ENCODE measurements at places on chromosomes 2 and 18.

- no peaks in the 10 kb centered on the region for H3K36me3 ChIP-seq
- H3K27ac ChIP-seq, result no peak overlapping the region
- H3K27me3 ChIP-seq, result no peaks in the 10 kb centered on the region
- H3K4me1 ChIP-seq, result no peaks in the 10 kb centered on the region
Observed at GRCh38 chr2:28613186-28613585, 117.3 kb downstream of the PLB1 start.

DNA sequence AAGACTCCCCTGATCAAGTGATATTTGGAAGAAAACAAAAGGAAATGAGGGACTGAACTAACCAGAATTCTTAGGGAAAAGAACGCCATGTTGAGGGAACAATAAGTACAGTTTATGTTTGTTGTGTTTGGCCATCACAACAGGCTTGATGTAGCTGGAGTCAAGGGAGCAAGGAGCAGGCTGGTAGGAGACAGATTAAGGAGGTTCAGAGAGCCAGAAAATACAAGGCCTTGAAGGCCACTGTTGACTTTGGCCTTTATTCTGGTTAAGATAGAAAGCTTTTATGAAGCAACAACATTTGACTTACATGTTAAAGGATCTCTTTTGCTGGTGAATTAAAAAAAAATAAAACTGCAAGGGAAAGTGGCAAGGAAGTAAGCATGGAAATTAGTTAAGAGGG is 754.1 kb upstream of the SLC8A1 start:
- DNase-seq, result no peak
- H3K4me1 ChIP-seq, result peaks cover 5% of the 10 kb centered on the region
- no peak overlapping the region for H3K27ac ChIP-seq
- H3K4me3 ChIP-seq, result no peak overlapping the region
- H3K36me3 ChIP-seq, result no peaks in the 10 kb centered on the region
- H3K27me3 ChIP-seq, result no peaks in the 10 kb centered on the region

DNA sequence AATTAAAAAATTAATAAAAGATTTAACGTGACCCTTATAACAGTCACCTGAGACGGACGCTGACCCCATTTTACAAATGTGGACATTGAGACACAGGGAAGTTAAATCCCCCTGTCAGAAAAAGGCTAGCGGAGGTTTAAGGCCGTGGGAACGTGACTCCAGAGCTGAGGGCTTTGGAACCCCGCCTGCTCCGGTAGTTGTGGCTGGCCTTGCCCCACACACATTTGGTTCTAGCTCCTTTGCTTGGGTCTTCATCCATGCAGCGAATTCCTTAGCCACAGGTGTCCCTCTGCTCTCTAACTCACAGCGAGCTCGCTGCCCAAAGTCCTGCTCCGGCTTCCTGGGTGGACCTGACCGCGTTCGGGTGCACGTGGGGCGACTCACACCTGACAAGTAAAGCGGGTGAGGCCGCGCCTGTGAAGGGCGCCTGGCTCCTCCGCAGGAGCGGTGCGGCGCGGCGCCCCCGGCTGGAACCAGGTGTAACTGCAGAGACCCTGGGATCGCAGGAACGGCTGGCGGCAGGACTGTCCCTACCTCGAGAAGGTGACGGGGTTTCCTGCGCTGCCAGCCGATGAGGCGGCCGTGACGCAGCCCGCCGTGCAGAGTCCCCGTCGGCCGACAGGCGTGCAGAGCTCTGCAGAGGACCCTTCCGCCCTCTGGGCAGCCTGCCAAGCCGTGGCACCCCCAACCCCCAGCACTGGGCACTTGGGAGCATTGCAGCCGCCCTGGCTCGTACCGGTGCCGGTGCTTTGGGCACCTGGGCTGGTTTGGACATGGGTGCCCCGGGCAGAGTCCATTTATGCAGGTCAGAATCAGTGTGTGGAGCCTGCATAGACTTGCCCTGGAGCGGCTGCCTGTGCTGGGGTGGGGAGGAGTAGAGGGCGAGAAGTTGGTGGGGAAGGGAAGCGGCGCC is 2.4 kb upstream of the PROC start:
- no peaks in the 10 kb centered on the region for H3K36me3 ChIP-seq
- DNase-seq, result peak; percentile 92
- H3K4me1 ChIP-seq, result peaks cover 36% of the 10 kb centered on the region
- H3K27ac ChIP-seq, result peak overlapping the region; percentile 46
- no peaks in the 10 kb centered on the region for H3K27me3 ChIP-seq

- H3K4me3 ChIP-seq, result no peak overlapping the region
- DNase-seq, result no peak
Observed at GRCh38 chr18:62164855-62165487, 21.9 kb downstream of the PIGN start.

Measured in Caco-2 (cell line).